Stimulated activated CD4-positive, alpha-beta T cell treated with anti-CD3 and anti-CD28 coated beads, TNF-alpha, amount 100 ng/mL, for 48 hours (primary cell): ENCODE measurements at places on chromosomes 12 and 14.

DNA sequence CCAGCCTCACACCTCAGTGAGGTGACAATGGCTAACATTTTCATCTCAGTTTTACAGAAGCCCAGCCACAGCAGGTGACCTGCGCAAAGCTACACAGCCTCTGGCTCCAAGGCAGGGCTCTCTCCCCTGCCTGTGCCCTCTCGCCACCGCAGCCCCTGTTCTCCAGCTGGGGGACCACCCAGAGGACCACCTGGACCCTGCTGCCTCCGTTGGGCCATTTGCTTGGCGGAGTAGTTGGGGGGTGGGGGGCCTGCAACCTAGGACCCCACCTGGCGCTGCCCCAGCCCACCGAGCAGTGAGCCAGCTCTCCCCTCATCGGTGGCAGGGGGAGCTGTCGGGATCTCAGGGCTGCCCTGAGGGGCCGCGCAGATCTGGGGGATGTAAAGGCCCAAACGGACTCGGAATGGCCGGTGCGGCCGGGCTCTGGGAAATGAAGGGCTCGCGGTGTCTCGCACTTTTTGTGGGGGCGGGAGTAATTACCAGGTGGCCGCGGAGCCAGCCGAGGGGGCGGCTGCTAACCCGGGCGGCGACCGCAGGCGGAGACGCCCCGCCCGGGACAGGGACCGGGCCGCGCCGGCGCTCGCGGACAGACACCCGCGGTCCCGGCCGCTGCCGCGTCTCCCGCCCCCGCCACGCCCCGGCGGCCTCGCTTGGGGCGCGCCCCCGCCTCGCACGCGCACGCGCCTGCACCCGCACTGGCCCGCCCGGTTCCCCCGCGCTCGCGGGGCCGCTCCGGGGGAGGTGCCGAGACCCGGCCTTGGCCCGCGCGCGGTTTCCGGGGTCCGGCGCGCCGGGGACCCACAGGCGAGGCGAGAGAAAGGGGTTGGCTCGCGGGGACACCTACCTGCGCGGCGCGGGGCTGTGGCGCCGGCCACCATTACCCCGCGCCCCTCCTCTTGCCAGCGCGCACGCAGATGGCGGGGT lies 8.6 kb upstream of the GPR68 start:
- no peak for DNase-seq

- DNase-seq, result no peak
Measured at GRCh38 chr12:1297639-1298175, 296.7 kb downstream of the FBXL14 start.

DNA sequence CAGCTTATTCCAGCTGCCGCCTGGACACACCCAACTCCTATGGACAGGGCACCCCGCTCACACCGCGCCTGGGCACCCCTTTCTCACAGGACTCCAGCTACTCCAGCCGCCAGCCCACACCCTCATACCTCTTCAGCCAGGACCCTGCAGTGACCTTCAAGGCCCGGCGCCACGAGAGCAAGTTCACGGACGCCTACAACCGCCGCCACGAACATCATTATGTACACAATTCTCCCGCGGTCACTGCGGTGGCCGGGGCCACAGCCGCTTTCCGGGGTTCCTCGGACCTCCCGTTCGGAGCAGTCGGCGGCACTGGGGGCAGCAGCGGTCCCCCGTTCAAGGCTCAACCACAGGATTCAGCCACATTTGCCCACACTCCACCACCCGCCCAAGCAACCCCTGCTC lies 5.9 kb downstream of the SETD1B start:
- no peak for DNase-seq

GRCh38 chr12:20320552-20320951 lies 47.8 kb upstream of the PDE3A start:
- DNase-seq, result no peak

- no peak for DNase-seq
Measured at GRCh38 chr12:56872366-56872765, 61.8 kb downstream of the SDR9C7 start.

GRCh38 chr12:108409481-108409880 lies 70.4 kb upstream of the CMKLR1 start:
- no peak for DNase-seq

DNA sequence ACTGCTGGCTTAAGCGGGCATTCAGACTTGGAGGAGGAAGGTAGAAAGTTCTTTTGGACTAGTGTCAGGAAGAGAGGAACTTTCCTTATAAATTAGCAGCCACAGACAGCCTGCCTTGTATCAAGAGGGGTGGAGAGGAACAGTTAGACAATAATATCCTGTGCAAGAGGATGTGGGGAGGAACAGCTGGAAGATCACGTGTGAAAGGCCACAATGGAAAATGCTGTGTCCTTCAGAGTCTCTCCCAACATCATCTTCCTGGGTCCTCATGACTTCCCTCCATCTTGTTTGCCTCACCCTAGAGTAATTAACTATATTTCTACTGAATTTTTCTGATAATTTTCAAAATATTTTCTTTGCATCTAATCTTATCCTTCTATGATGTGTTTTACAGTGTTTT lies 117.4 kb downstream of the MGAT4C start:
- no peak for DNase-seq

- DNase-seq, result no peak
Measured at GRCh38 chr12:69061574-69061973, 128.6 kb upstream of the CPM start.

- DNase-seq, result no peak
Measured at GRCh38 chr12:30908076-30908721, 18.3 kb upstream of the TSPAN11 start.

- no peak for DNase-seq
Measured at GRCh38 chr12:54262403-54262925, 17.5 kb downstream of the CBX5 start.

- no peak for DNase-seq
Measured at GRCh38 chr12:53424626-53425514, 1.2 kb downstream of the AMHR2 start.

GRCh38 chr12:67609226-67609870 lies 39.2 kb upstream of the DYRK2 start:
- no peak for DNase-seq

DNA sequence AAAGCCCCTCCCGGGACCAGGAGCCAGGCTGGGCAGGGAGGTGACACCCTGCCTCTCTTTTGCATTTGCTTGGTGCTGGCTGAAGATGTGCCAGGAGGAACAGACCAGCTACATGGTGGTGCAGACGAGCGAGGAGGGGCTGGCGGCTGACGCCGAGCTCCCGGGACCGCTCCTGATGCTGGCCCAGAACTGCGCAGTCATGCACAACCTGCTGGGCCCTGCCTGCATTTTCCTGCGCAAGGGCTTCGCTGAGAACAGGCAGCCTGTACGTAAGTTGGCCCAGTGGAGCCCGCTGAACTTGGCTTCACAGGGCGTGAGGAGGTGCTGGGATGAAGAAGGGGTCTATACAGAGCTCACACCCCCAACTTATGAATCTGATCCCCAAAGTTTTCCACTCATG lies 15.6 kb downstream of the CABP1 start:
- DNase-seq, result no peak

GRCh38 chr12:123938679-123939480 lies 33.8 kb downstream of the CCDC92 start:
- no peak for DNase-seq

DNA sequence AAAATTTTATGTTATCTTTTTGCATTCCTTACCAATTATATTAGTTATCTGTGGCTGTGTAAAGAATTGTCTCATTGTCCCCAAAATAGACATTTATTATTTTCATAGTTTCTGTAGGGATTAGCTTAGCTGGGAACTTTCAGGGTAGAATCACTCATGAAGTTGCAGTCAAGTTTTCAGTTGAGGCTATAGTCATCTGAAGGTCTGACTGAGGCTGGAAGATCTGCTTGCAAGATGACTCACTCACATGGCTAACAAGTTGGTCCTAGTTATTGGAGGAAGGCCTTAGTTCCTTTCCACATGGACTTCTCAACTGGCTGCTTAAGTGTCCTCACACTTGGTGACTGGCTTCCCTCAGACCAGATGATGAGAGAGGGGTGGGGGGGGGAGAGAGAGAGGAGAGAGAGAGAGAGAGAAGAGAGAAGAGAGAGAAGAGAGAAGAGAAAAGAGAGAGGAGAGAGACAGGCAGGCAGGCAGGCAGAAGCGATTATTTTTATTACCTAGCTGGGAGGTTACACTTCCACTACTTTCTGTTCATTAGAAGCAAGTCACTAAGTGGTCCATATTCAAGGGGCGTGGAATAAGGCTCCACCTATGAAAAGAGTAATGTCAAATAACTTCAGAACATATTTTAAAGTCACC lies 6.4 kb downstream of the AP5M1 start:
- DNase-seq, result no peak

DNA sequence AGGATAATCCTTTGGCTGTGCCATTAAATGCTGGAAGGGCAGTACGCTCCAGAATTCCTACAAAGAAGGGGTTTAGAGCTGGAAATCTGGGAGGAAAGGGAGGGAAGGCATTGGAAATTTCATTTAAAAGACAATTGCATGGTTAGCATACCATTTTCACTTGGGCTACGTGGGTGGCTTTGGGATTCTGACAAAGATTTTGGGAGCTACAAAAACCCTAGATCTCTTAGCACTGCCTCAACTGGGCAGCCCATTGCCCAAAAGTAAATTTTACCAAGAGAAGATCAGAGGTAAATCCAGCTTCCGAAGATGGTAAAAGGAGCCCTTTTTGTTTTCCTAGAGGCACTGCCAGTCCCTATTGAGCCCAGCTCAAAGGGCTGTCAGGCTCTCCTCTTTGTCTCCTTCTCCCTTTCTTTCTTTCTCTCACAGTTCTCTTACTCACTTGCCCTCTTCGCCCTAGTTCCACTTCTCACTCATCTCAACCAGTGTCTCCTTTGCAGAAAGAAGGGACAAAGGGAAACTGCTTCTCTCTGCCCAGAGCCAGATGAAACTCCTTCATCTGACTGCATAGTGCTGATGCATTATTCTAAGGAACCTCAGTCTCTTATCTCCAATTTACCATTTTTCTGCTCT lies 125.4 kb upstream of the PLEKHA5 start:
- no peak for DNase-seq

DNA sequence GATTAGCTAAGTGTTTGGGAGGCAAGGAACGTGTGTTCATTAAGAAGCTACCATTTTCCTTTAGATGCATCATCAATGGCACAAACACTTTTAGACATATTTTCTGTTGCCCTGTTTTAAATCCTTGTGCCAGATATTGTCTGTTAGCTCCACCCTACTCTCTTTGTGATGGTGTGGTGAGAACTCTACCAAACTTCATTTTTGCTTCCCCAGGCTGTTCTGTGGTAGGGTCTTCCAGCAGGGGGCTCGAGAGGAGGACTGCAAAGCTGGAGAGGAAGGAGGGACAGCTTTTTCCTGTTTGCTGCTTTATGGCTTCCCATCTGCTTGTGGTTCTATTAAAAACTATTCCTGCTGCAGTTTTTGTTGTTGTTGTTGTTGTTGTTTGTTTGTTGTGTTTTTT lies 23.8 kb upstream of the STRAP start:
- no peak for DNase-seq

DNA sequence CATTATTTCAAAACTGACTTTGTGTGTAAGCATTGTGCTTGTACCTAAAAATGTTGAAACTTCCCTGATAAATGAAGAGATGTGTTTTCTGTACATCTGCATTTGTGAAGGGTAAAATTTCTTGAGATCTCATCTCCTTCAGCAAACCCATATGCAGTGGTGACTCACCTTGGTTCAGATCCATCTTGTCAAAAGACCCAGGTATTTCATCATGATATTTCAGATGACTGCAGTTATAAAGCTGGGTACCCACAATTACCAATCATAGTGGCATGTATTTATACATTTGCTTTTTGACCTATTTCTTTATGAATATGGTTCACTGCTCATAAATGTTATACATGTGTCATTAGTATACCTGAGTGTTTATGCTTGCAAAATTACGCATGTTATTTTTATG lies 1213.6 kb downstream of the GALC start:
- DNase-seq, result no peak

- DNase-seq, result no peak
Measured at GRCh38 chr12:108572166-108572790, 9.9 kb downstream of the ISCU start.
